ENCODE measurements at places on chromosomes 5 and 9. TPM values are rescaled to one million over a fixed set of nuclear protein-coding genes. Genes with fewer than 3 reads are reported as not detected.

ADGRD2 gene
- total RNA-seq = not detected

GRCh38 chr9:101119206-101119819, 90.8 kb downstream of the PLPPR1 start:
- DNase-seq = no peak
- no peak overlapping the region for H3K27ac ChIP-seq
- H3K4me1 ChIP-seq = no peaks in the 10 kb centered on the region
- no peaks in the 10 kb centered on the region for H3K36me3 ChIP-seq

DNA sequence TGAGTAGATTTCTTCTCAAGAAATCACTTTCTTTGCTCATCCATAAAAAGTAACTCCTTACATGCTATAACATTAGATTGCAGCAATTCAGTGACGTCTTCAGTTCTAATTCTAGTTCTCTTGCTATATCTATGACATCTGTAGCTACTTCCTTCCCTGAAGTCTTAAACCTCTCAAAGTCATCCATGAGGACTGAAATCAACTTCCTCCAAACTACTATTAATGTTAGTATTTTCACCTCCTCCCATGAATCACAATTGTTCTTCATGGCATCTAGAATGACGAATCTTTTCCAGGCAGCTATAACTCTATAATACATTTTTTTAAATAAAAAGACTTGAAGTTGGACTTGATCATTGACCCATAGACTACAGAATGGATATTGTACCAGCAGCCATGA, 46.2 kb upstream of the PRRC1 start:
- H3K4me1 ChIP-seq = no peaks in the 10 kb centered on the region
- no peak for DNase-seq
- H3K27ac ChIP-seq = no peak overlapping the region
- no peaks in the 10 kb centered on the region for H3K36me3 ChIP-seq
- no peaks in the 10 kb centered on the region for H3K27me3 ChIP-seq

- DNase-seq = no peak
- H3K4me3 ChIP-seq = no peak overlapping the region
- H3K36me3 ChIP-seq = no peaks in the 10 kb centered on the region
- no peaks in the 10 kb centered on the region for H3K4me1 ChIP-seq
- H3K27me3 ChIP-seq = no peaks in the 10 kb centered on the region
- H3K27ac ChIP-seq = no peak overlapping the region
These were observed 16.3 kb downstream of the MAPKAP1 start for GRCh38 chr9:125690679-125691078.

DNA sequence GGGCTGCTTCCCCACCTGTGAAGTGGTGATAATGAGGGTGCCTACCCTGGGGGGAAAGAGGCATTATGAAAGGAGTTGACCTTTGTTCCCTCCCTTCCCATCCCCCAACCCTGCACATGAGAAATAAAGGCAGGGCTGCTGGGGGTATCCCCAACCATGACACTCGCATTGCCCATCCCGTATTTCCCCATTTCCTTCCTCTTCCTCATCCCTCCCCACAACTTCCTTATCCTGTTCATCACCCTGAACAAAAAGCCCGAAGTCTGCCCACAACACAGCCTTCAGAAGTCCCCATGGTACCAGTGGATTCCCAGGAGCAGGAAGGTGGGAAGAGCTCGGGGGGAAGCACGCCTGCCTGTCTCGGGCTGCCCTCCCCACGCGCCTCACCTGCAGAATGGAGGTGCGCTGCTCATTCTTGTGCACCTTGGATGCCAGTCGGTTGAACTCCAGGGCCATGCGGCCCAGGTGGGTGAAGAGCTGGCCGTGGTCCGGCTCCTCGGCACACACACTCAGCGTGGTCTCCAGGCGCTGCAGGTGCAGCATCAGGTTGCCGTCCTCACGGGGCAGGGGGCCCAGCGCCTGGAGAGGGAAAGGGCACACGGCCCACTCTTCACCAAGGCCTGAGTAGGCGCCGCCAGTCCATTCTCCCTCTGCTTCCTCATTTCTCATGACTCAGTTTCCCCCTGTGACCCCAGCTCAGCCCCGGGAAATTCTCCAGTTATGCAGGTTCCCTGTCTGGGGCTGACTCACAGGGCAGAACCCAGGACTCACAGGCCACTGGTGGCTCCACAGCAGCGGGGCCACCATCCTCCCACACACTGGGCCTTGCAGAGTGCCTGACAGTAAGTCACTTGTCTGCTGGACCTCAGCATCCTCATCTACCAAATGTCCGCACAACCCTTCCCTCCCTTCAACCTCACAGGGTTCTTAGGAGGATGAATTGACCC, 24.2 kb downstream of the TNIP1 start:
- peaks cover 15% of the 10 kb centered on the region for H3K4me1 ChIP-seq
- H3K36me3 ChIP-seq = peaks cover 41% of the 10 kb centered on the region
- H3K27me3 ChIP-seq = no peaks in the 10 kb centered on the region

DNA sequence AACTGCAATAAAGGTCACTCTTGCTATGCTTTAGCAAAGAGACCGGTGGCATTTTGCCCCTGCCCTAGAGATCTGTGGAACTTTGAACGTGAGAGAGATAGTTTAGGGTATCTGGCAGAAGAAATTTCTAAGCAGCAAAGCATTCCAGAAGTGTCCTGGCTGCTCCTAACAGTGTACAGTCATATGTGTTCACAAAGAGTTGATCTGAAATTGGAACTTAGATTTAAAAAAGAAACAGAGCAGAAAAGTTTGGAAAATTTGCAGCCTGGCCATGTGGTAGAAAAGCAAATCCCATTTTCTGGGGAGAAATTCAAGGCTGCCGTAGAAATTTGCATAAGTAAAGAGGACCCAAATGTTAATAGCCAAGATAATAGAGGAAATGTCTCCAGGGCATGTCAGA, 169.2 kb downstream of the FGF1 start:
- H3K27ac ChIP-seq = no peak overlapping the region
- no peak for DNase-seq
- no peaks in the 10 kb centered on the region for H3K27me3 ChIP-seq
- H3K4me1 ChIP-seq = no peaks in the 10 kb centered on the region
- no peaks in the 10 kb centered on the region for H3K36me3 ChIP-seq
- H3K4me3 ChIP-seq = no peak overlapping the region

DNA sequence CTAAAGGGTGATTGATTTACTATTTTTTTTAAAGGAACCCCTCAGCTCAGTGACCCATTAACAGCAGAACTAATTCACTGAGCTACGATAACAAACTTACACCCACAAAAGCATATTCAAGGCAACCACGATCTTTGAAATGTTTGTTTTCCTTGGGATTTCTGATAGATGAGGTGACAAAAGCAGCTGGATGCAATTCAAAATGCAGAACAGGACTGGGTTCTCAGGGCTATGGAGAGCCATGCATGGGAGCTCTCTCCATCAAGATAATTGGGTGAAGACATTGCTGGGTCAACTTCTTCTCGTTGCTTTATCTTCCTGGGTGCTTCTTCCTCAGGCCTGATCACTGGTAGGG, 60.1 kb downstream of the PAPPA start:
- H3K4me1 ChIP-seq = no peaks in the 10 kb centered on the region
- DNase-seq = no peak
- no peak overlapping the region for H3K27ac ChIP-seq

DNA sequence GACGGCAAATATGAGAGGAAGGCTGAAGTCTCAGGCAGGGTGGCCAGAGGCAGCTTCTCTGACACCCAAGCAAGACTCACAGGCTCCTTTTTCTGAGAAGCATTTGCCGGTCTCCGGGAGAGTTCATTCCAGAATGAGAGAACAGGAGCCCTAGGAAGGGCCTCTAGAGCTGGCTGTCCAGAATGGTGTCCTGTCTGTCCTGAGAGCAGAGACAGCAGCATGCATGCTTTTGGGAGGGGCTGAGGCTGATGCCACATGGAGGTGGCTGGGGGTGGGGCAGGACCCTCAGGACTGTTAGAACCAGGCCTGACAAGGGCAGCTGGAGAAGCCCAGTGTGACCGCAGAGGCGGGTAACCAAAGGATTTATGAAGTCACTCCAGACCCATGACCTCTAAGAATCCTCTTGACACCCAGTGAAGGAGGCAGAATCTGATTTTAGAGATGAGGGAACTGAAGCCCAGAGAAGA, 60.0 kb downstream of the SHB start:
- peaks cover 8% of the 10 kb centered on the region for H3K36me3 ChIP-seq
- H3K4me1 ChIP-seq = peaks cover 14% of the 10 kb centered on the region
- no peak overlapping the region for H3K4me3 ChIP-seq

SCGB3A2 gene
- total RNA-seq = not detected

- H3K27ac ChIP-seq = peak overlapping the region; percentile 98
- H3K27me3 ChIP-seq = no peaks in the 10 kb centered on the region
- no peak for DNase-seq
- H3K36me3 ChIP-seq = no peaks in the 10 kb centered on the region
These were observed 729 bp upstream of the TNPO1 start for GRCh38 chr5:72815580-72816283.

Measured in thoracic aorta (tissue), 2 donors.